GM13976 (cell line): ENCODE measurements at places on chromosomes 4 and X.

GRCh38 chr4:102761296-102761701 lies 531 bp upstream of the MANBA start:
- DNase-seq = no peak

- no peak for DNase-seq
Measured at GRCh38 chr4:175514174-175514573, 297.9 kb downstream of the GPM6A start.

GRCh38 chr4:185120631-185120946 lies 22.5 kb upstream of the SLC25A4 start:
- DNase-seq = no peak

DNA sequence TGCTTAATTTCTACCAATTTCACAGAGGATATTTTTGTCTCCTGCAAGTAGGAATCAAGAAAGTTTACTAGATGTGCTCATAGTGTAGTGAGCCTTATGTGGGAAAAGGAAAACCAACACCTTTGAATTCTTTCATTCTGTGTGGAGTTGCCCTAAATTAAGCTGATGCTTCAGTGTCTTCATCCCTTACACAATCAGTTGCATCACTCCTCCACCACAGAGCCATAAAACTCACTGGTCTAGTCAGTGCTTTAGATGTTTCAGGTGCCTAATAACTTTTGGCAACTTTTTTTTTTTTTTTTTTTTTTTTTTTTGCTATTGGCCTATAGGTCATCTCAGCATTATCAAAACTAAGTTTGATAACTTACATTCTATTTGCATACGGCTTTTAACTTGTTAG lies 41.5 kb downstream of the HHIP start:
- no peak for DNase-seq

DNA sequence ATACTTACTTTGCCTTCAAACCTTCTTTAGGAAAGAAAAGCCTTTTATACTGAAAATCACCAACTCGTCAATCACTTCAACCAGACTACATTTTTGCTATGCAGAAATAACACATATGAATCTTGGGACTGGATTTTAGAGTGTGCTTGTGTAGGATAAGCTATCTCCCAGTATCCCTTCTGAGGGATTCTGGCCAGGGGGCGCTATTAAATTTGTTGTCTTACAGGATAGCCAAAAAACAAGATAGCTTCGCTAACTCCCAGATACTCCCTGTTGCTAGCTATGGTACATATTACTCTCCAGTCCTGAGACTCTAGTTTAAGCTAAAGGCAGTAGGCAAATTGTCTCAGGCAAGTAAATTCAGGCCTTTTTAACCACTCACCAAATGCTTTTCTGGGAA lies 167.2 kb downstream of the LHFPL1 start:
- DNase-seq = no peak

DNA sequence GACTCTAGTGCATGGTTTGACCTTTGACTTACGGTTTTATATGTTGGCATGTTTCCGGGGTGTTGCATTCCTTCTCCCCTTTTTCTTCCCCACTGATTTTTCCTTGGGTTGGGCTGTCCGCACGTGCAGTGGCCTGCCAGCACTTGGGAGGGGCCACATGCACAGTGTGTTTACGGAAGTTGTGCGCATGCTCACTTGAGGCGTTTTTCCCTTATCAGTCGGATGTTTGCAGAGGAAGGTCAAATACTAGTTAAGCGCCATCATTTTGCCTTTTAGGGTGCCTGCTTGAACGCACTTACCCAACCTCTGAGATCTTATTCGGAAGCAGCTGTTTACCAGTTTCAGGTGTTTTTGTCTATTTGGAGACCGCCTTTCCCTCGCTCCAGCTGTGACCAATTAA lies 653.9 kb upstream of the AADAT start:
- no peak for DNase-seq

GRCh38 chr4:168919706-168920324 lies 90.2 kb downstream of the CBR4 start:
- DNase-seq = no peak

DNA sequence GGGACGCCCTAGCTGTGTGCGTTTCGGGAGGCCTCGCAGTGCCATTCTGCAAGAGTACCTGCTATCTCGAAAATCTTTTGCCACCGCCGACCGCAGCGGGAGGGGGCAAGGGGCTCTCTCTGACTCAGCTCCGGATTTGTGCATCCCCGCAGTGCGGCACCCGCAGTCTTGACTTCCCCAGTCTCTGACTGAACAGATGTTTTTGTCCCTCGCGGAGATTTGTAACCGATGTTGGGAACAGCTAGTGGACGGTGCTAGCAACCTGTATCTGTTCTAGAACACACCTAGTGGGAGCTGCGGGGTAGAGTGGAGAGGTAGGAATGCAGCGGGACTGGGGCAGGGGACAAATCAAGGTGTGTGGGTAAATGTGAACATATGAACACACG lies 17.2 kb downstream of the NKX6-1 start:
- DNase-seq = no peak

DNA sequence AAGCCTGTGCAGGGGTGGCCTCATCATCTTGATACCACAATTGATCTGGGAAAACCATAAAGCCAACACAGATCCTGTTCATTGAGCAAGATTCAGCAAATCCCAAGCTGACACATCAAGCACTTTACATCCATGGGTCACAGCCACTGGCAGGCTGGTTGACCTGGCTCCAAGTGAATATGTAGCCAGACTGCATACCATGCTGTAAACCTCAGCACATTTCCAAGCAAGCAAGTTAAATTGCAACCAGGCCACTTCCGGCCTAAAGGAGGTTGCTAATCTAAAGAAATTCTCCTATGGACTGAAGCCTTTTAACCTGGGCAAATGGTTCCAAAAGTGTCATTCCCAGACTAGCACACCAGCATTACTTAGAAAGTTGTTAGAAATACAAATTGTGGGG lies 54.4 kb upstream of the USP26 start:
- DNase-seq = no peak

- DNase-seq = no peak
Measured at GRCh38 chrX:20487227-20487626, 220.5 kb upstream of the RPS6KA3 start.

DNA sequence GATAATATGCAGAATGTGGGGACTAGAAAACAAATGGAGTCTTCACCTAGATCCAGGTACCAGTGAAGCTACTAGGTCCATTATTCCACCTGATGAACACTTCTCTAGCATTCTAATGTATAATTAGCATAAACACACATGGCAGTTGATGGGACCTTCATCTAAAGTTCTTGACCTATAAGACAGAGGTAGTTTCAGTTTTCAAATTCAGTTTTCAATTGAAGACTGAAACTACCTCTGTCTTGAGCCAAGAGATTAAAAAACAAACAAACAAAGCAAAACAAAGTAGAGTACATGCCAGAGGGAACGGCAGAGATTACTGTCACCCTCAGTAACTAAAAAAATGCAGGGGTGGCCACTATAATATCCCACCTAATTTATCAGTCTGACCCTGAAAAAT lies 199.9 kb upstream of the NEIL3 start:
- no peak for DNase-seq

GRCh38 chrX:125205133-125205917 lies 114.3 kb upstream of the TEX13C start:
- peak; percentile 30 for DNase-seq

- DNase-seq = no peak
Measured at GRCh38 chr4:16573739-16574138, 324.7 kb downstream of the LDB2 start.

GRCh38 chrX:120839491-120839890 lies 36.2 kb downstream of the CT47B1 start:
- no peak for DNase-seq

GRCh38 chr4:58175024-58175423 lies 1064.8 kb upstream of the IGFBP7 start:
- no peak for DNase-seq

DNA sequence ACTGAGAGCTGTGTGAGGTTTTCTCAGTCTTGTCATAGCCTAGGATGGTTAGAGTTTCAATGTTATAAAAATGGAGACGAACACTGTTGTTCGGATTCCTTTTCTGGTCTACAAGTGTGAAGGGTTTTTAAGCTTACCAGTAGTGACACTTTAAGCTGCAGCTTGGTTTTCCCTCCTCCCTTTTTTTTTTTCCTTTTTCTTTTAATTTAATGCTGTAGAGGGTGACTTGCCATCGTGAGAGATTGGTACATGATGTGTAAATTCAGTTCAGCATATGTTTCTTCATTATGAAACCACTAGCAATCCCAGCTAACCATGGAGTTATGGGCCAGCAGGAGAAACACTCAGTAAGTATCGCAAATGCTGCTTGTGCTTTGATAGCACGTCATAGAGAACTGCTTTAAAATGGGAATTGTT lies 165.0 kb downstream of the RAPGEF2 start:
- DNase-seq = no peak

DNA sequence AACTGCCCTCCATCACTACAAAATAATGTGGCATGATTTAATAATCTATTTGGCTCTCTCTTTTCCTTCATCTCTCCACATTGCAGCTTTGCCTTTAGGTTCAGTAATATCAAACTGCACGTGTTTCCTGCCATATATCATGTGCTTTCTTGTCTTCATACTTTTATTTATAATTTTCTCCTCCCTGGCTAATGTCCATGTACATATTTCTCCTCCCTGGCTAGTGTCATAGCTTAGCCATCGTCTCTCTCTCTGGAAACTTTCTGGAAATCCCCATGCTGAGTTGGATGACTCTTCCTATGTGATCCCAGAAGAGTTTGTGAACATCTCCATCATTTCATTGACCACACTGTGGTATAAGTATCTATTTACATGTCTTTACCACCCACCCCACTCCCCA lies 21.3 kb upstream of the PDGFC start:
- no peak for DNase-seq

DNA sequence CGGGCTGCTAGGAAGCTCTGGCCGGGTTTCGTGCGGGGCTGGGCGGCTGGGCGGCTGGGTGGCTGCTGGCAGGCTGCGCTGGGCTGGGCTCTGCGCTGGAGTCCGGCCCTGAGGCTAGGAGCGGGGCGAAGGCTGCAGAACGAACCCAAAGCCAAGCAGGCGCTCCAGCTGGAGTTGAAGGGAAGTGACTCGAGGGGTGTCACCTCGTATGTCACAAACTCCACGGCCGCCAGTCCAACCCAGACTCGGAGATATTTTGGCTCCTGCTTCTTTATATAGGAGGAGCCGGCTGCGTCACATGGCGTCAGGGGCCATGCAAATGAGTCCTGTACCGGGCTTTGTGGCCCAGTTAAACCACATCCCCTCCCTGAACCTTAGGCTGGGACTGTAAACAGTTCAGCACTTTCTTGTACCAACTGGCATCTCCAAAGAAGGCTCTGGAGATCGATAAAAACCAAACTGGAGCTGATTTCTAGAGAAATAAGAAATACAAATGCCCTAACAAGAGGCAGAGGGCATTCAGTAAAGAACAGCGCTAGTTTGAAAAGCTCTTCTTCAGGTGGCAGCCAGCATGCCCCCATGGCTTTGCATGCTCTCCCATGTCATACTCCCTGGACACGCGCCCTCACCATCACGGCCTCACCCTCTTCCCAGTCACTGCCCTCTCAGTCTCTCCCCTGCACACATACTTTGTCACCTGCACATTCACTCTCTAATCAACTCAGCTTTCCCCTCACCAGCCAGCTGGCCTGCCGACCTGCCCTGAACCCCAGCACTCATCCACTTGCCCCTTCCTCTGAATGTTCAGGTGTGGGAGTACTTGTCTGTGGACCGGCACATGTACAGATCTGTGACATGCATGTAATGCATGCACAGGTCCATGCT lies 58.5 kb downstream of the TSC22D3 start:
- peak; percentile 77 for DNase-seq

DNA sequence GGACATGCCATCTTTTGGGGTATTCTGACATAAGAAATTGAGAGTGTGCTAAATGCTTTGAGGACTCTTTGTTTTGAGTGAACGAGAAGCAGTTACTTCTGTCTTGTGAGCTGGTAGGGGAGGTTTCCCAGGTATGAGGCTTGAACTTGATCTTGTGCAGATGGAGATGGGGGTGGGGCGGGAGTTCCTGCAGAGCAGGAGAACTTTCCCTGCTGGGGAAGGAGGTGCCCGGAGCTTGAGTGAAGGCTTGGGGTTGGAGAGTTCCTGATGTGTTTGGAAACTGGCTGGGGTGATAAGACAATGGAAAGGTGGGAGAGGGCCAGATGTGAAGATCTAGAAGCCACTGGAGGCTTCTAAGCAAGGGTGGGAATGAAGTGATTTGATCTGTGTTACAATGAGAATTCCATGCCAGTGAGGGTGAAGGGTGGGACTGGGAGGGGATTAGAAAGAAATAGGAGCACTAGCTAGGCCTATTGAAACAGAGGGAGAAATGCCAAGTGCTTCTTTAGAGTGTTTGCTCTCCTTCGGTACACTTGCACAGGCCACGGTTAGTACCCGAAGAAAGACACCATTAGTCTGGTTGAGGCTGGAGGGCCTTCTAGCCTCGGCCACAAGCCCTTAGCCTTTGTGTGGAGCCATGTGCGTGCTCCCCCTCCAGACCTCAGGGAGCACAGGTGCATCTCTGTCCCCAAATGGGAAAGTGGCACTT lies 103.5 kb upstream of the STOX2 start:
- DNase-seq = no peak

DNA sequence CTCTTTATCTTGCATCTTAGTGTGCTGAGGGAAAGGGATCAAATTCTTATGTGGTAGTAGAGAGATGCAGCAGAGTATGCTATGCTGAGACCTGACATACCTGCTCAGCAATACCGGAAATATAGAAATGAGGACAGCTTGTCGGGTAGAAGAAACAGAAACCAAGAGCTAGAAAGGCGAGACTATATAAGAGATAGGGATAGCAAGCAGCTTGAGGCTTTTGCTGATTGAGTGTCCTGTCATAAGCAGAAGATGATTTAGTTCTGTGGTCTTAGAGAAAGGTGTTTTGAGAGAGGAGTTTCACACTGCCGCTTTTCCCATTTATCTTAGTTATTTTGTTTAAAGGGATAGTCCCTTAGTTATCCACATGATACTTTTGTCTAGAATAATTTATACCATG lies 31.7 kb downstream of the USP9X start:
- peak; percentile 46 for DNase-seq

DNA sequence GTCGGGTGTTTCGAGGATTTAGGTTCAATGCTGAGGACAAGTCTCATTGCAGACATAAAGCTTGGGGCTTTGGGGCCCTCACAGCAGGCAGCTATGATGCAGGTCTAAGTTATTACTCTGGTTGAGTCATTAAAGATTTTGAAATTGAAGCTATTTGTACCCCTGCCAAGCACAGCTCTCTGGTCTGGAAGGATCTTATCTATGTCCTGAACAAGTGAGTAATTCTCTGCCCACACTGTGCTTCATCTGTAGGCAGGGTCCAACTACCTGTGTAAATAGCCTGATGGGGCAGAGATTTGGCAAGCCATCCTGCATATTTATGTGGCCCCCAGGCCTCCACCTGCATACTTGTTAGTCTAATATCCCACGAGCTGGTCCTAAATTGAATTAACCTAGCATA lies 41.4 kb upstream of the MAGEA4 start:
- DNase-seq = no peak

DNA sequence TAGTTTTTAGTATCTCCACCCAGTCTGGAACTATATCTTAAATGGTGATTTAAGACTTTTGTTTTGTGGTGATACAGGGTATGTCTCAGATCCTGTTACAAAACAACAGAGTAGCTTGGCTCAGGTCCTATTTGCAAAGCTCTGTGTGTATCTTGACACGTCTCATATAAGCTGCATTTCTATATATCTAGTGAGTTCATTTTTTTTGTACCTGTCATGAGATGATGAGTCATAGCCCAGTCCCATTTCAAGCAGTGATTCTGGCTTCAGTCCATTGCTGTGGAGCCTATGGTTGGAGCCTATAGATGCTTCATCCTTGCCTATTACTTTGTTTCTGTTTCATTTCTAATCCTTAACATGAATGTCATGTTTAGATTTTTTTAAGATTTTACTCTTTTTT lies 23.0 kb downstream of the GRXCR1 start:
- DNase-seq = no peak
